ENCODE measurements at places on chromosomes 16 and 17.

- DNase-seq: no peak
Observed at GRCh38 chr17:17241656-17242055, 4.7 kb upstream of the FLCN start.

DNA sequence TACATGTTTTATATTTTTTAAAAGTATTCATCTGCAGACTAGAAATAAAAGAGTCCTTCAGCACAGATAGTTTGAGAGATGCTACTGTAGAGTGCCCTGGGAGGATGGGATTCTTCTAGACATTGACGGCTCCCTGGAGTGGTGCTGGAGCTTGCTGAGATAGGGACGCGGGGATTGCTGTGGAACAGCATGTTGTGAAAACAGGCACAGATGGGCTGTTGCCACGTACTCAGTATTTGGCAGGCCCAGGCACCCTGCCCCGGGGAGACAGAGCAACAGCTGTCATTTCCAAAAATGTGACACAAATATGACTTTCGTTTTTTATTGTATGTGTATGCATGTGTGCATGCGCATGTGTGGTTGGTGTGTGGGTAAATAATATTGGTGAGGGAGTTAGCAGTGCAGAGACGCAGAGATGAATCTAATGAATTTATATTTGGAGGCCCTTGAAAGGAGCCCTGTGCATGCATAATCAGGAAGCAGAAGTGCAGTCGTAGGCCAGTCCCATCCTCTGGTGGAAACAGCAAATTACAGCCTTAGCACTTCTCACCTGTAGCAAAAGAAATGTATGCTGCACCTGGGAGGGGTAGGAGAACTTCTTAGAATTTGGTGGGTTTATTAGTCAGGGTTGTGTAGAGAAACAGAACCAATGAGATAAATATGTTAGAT is 6.2 kb upstream of the ABCA8 start:
- no peak for DNase-seq

- DNase-seq: peak; percentile 60
Observed at GRCh38 chr17:17750881-17751280, 69.6 kb downstream of the RAI1 start.

GRCh38 chr17:44794851-44795413 is 35.2 kb downstream of the GJC1 start:
- DNase-seq: no peak

DNA sequence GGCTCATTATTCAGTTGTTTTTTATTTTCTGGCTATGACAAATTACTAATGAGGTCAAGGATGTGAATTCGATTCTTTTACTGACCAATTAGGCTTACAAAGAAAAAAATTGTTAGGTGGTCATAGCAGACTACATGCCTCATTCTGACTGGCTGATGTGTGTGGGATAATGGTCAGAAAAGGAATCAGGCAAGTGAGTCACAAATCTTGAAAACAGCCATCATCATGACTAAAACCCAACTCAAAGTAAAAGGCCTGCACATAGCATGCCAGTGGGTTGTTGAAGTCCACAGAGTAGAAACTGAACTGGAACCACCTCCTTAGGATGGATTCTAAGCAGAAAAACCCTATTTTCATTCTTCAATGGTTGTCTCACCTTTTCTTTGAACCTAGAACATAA is 8.6 kb downstream of the RPGRIP1L start:
- DNase-seq: no peak

DNA sequence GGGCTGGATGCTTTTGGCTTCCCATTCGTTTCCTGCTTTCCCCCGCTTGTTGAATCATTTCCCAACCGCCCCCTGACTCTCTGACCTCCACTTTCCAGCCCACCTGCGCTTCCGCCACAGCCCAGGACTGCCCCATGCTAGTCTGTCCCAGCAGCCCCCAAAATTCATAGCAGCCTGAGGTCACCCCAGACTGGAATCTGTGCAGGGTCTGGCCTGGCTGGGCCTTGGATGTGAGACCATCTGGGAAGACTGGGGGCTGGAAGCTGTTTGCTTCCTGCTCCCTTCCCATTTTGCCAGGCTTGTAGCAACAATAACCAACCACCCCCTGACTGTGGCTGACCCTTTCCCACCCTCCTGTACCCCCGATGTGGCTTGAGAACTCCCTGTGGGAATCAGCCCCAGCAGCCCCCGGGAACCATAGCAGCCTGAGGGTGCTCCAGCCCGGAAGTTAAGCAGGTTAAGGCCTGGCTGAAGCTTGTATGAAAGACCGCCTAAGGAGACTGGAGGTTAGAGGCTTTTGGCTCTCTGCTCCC is 2290.8 kb downstream of the TP53TG3F start:
- no peak for DNase-seq
